ENCODE measurements at places on chromosomes 7 and 10.
A peak's percentile ranks its signal among the peaks of the same experiment; 100 is the strongest.

DNA sequence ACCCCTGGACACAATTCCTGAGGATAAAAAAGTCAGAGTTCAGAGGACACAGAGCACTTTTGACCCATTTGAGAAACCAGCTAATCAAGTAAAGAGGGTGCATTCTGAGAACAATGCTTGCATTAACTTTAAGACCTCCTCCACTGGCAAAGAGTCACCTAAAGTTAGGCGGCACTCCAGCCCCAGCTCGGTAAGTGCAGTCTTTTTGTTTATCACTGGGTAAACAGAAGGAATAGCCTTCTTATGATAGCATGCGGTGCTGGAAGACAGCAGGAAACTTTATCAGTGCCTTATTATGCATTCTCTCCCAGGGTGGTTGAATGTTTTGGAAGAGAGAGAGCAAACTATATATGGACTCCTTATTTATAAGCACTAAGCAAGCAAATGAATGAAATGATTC lies 130.5 kb downstream of the CDK14 start:
- DNase-seq: no peak

GRCh38 chr7:127976738-127977120 lies 54.5 kb downstream of the LRRC4 start:
- no peak for DNase-seq

- DNase-seq: no peak
Observed at GRCh38 chr10:119758448-119759195, 32.8 kb downstream of the INPP5F start.

GRCh38 chr10:35299016-35299415 lies 37.3 kb upstream of the CCNY start:
- DNase-seq: no peak

GRCh38 chr10:18619016-18619415 lies 32.4 kb downstream of the NSUN6 start:
- DNase-seq: no peak

DNA sequence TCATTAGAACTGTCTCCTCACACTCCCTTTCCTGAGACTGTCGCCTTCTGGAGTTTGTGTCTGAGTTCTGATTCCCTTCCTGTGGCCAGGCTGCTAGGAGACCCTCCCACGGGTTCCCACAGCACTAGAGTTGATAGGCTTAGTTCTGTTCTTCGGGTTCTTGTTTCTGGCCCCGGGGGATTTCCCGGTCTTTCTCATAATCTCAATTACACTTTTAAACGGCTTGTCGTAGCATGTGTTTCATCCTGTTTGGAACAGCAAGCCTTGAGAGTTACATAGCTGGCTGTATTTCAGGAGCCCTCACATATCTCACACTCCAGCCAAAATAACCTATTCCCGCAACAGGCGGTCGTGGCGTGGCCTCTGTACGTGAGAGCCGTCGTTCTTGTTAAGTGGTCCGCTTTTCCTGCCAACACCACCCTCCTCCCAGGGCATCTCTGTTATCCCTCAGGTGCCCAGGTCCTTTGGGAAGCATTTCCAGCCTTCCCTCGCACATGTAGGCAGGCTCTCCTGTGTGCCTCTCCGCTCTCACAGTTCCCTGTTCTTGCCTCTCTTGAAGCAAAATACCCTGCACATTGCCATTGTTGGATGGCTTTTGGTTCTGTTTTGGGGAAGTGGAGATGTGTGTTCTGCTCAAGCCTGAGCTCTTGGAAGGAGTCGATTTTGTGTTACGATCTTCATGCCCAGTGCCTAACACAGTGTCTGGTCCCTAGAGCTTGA lies 46.0 kb downstream of the CDC123 start:
- DNase-seq: peak; percentile 17

Measured in HL-60 (cell line).